ENCODE measurements at places on chromosomes 7 and 10.

GRCh38 chr10:69477968-69478597, 26.8 kb downstream of the TSPAN15 start:
- DNase-seq, result no peak

DNA sequence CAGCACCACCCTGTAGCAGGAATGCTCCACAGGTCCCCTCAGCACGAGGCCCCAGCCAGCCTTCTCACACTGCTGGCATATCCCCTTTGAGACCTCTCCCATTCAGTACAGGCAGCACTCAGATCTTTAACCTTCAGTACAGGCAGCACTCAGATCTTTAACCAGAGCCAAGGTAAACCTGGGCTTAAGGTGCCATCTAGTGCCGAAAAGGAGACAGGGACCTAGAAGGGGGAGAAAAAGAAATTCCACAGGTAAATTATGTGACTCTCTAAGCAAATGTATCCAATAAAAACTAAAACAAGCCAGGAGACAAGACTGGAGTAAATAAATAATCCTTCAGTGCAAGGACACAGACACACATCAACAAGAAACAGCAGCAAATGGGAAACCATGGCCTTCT, 358.6 kb downstream of the PTPRN2 start:
- no peak for DNase-seq

DNA sequence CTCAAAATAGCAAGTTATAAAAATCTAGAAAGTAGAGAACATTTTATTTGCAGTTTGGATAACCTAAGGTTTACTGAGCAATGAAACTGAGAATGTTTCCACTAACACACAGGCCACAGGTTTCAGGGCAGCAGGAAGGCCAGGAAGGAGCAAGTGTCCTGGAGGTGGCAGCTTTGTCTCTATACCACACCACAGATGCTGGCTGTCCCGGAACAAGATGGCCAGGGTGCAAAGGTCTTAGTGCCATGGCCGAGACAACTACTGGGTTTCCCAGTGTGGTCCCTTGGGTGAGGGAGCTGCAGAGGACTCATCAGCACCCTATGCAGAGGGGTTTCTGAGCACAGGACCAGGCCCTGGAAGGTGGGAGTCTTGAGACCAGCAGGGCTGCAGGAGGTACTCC, 92.0 kb downstream of the CTBP2 start:
- no peak for DNase-seq

- no peak for DNase-seq
These were observed 90.1 kb downstream of the TEX36 start for GRCh38 chr10:125592897-125593296.

- DNase-seq, result no peak
These were observed 15.0 kb downstream of the TCAF1 start for GRCh38 chr7:143886826-143887477.

DNA sequence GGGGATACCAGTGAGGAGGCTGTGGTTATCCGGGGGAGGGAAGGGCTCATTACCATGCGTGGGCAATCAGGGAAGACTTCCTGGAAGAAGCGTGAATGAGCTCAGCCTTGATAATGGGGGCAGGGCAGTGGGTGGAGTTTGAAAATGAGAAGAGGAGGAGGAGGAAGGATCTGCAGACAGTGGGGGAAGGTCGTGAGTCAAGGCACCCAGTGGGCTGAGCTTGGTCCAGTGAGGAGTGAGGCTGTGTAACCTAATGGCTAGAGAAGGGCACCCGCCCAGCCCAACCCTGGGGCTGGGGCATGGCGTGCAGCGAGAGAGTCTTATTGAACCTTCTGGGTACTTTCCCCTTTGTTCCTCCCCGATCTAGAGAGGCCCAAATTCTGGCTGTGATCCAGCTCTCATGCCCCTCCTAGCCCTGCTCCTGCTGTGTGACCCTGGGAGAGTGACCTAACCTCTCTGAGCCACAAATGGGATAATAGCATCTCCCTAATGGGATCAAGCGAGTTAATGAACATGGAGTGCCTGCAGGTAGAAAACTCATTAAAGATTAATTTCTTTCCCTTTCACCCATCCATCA, 31.5 kb downstream of the CLIP2 start:
- no peak for DNase-seq

GRCh38 chr10:100993986-100994708, 5.5 kb upstream of the LZTS2 start:
- peak; percentile 23 for DNase-seq

GRCh38 chr7:107773027-107773426, 29.1 kb downstream of the CBLL1 start:
- no peak for DNase-seq

DNA sequence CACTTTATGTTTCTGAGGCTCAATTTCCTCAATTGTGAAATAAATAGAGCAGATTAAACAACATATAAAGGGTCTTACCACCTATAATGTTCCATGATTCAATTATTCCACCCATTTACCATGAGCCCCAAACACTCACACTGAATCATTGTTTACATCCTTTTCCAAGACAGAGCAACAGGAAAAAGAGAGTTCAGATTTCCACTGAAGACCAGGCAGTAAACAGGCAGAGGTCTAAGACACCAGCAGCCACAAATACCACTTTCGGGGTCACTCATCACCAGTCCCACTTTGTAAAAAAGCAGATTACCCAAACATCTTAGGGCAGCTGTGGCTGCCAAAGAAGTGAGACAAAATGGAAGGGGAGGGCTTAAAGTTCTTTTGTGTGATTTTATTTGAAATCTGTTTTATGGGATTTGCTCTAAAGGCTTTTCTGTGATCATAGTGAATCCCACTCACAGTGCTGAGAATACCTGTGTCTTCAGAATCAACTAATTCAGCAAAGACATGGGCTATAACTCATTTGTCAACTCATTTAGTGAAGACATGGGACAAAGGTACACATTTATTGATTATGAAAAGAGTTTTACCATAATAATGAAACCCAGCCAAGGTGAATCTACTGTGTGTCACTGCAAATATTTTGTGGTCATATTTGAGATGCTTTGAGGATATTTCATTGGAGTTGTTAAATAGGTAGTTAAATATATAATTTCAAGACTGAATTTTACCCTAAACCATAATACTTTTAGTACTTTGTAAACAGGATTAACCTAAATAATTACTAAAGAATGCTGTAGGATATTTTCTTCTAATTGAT, 24.8 kb upstream of the DLD start:
- DNase-seq, result no peak

GRCh38 chr7:23533238-23533604, 1.4 kb upstream of the TRA2A start:
- no peak for DNase-seq

- DNase-seq, result no peak
These were observed 155.8 kb downstream of the CHN2 start for GRCh38 chr7:29350351-29350750.

- DNase-seq, result no peak
These were observed 20.9 kb upstream of the ARHGAP22 start for GRCh38 chr10:48625826-48626134.

- DNase-seq, result no peak
These were observed 1.9 kb downstream of the ACSL5 start for GRCh38 chr10:112375721-112376395.

GRCh38 chr10:101682172-101682825, 12.7 kb downstream of the FBXW4 start:
- DNase-seq, result no peak

DNA sequence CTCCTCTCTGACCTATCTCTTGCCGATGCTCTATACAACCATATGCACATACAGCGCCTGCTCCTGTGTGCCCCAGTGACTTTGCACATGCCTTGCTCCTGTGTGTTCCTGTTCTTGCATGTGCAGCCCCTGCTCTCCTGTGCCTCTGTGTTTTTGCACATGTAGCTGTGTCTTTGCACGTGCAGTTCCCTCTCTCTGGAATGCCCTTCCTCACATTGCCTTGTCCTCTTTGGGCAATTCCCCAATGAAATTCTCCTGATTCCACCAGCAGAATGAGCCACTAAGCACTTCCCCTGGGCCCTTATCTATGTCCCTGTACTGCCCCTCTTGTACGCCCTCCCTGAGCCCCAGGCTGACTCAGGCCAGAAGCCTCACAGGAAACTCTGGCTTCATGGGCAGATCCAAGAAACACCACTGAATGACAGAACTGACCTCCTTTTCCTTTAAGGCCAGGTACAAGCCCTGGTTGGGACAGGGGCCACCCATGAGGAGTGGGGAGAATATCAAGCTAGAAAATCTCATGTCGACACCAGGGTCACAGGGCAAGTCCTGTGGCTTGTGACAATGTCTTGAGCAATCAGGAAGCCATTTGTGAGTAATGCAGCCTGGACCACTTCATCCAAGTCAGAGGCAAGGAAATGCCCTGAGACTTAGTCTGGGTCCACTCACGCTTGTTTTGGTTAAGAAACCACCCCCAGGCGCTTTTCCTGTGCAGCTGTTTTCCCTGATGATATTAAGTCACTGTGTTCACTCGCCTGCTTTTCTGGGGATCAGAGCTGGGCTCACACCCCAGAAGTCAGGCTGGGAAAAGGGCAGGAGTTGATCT, 1.9 kb upstream of the ARHGAP22 start:
- DNase-seq, result peak; percentile 91

- no peak for DNase-seq
These were observed 292.6 kb downstream of the PARD3 start for GRCh38 chr10:34522546-34522945.

- DNase-seq, result no peak
These were observed 20.7 kb upstream of the TECTB start for GRCh38 chr10:112262546-112262945.

DNA sequence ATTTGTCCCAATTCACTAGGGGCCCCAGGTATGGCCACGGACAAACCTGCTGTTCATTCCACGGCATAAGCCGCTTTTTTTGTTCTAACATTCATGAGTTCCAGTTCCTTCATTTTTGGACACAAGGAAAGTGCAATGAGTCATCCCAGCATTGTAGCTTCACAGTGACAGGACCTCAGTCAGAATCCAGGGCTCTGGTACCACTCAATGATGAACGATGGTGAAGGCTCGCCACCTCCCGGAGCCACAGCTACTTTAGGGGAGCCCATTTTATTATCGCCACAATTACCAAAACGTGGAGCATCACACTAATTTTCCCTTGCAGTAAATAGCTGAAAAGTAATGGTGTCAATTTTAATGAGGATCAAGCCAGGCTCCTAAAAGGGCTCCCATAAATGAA, 62.9 kb downstream of the FGFR2 start:
- no peak for DNase-seq

DNA sequence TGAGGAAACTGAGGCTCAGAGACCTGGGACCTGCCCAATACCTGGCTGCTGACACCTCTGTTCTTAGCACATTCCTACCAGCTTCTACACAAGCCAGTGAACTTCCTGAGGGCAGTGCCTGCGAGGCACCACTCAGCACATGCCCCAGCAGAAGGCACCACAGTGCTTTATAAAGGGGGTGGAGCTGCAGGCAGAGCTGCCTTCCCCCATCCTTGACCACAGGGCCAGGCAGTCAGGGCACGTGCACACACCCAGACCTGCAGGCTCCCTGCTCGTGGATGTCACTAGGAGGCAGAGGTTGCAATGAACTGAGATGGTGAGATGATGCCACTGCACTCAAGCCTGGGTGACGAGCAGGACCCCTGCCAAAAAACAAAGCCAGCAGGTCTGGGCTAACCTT, 39.2 kb upstream of the TUBB8 start:
- DNase-seq, result no peak

DNA sequence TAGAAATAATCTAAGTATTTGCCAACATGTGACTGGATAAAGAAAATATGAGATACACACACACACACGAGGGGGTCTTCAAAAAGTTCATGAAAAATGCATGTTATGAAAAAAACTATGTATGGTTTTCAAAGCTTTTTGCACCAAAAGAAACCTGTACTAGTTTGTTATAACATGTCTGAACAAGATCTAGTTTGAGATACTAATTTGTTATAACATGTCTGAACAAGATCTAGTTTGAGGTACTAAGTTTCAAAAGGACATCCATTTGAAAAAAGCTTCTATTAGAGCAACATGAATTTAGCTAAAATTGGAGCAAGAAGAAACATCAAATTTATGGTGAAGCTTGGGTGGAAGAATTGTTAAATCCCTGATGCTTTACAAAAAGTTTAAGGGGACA, 19.8 kb upstream of the ADRA2A start:
- DNase-seq, result no peak
